ENCODE measurements at places on chromosomes 11 and 22. TPM values are rescaled to one million over a fixed set of nuclear protein-coding genes. Genes with fewer than 3 reads are reported as not detected.

GRCh38 chr22:19882446-19883381, 28.0 kb upstream of the GNB1L start:
- DNase-seq, result no peak

DNA sequence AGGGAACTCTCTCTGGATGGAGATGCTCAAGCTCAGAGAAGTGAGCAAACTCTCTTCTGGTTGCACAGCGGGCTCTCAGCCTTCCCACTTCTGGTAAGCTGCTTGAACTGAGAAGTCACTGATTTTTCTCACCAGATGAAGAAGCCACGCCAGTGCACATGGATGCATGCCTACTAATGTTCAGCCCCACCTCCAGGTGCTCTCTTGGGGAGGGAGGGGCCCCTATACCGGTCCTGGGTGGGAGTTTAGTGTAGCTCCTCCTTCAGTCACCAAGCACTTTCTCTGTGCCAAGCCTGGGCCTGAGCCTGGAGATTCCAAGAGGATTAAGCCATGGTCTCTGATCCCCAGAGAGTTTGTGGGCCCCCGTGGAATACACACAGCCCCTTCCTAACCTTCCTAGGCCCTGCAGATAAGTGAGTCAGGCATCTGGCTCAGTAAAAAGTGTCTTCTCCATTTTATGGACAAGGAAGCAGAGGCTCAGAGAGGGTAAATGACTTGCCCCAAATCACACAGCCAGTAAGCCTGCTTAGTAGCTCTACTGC, 142.2 kb downstream of the ST3GAL4 start:
- no peak for DNase-seq

Gene VWCE
- 2.6 TPM for polyA plus RNA-seq

GRCh38 chr11:79374727-79375126, 66.1 kb downstream of the TENM4 start:
- DNase-seq, result no peak

DNA sequence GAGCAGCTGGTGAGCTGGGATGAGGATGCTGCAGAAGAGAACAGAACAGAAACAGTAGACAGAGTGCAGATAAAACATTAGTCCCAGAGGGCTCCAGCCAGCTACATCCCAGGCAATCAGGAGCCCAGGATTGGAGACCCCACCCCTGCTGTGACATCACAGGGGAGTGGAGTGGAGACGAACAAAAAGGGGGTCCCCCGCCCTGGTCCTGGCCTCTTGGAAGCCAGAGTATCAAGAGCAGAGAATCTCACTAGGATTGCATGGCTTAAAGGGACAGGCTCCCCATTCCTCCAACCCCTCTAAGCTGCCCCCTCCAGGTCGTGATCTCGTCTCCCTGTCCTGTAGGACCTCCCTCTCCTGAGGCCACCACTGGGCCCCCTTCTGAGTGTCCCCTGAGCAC, at the start of gene P2RX3:
P2RX3 (plus strand) TSS at position 211 of the 400 bp plus-strand sequence. CDS start 199 bp downstream, outside the sequence.
- no peak for DNase-seq

- no peak for DNase-seq
Measured at GRCh38 chr11:104105155-104105554, 58.8 kb downstream of the PDGFD start.

DNA sequence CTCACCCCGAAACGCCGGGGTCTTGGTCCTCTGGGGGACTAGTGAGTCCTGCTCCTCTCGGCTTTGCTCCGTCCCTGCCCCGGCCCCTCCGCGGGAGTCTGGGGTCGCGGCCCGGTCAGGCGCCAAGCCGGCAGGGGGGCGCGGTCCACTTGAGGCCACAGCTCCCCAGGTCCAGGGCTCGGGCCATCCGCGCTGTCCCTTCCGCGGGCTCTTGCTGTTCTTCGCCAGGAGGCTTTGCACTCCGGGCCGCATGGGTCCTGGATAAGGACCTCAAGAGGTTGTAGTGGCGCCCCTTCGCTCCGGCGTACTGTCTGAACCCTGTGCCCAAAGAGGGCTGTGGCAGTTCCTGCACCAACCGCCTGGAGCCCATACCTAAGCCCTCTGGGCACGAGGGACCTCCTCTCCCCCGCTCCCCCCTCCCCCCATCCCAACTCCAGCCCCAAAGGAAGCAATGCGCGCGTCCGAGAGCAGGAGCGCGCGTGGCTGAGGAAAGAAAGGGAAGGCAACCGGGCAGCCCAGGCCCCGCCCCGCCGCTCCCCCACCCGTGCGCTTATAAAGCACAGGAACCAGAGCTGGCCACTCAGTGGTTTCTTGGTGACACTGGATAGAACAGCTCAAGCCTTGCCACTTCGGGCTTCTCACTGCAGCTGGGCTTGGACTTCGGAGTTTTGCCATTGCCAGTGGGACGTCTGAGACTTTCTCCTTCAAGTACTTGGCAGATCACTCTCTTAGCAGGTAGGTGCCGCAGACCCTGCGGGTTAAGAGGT, at the start of gene ADM:
ADM (plus strand) TSS at position 579 of the 767 bp plus-strand sequence. CDS start 628 bp downstream, outside the sequence.
- DNase-seq, result peak; percentile 72

GRCh38 chr11:12565406-12565805, 108.8 kb upstream of the TEAD1 start:
- no peak for DNase-seq

Gene SLC17A6
- polyA plus RNA-seq, result not detected

DNA sequence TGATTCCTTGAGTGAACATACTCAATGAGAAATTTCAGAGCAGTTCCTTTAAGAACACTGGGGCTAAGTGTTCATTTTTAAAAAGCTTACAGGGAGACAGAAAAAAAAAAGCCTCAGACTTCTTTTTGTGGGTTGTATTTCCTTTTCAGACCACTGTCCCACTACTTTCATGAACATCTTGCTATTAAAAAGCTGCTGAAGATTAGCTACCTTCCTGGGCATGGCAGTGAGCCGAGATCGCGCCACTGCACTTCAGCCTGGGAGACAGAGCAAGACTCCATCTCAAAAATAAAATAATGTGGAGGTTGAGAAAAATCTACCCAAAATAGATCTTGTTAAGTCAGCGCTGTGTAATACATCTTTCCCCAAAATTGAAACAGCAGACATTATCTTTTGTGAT, 10.8 kb downstream of the TRAF6 start:
- DNase-seq, result no peak

Gene ISX
- 0.32 TPM for polyA plus RNA-seq

GRCh38 chr22:45868571-45869339, 108.2 kb downstream of the WNT7B start:
- DNase-seq, result no peak

GRCh38 chr11:1946812-1947484, at the start of gene MRPL23:
Gene MRPL23 (plus strand): TSS chr11:1947332. CDS start chr11:1947363, 31 bp downstream.
- DNase-seq, result no peak

DNA sequence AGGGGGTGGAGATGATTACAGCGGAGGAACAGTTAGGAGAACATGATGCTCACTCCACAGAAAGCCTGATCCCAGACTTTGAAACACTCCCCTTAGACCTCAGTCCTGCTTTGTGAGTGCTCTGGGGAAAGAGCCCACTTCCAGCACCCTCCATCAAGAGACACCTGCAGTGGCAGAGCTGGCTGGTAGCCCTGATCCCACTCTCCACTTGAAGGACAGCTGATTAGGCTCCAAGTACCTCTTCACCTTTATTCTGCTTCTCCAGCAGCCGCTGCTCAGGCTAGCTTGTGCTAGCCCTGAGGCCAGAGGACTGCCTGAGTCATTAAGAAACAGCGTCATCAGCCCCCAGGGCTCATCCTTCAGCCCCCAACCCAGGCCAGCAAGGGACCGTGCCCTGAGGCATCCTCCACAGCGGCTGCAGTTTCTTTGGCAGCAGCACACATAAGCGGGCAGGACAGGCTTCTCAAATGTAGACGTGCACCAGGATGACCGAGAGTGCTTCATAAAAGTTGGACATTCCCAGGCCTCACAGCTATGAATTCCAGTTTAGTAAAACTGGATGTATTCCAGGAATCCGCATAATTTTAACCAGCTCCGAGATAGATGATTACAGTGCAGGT, 146.0 kb upstream of the TBCEL start:
- DNase-seq, result no peak

Gene PCF11
- polyA plus RNA-seq, result 86.9 TPM

Gene CTSW
- 1.0 TPM for polyA plus RNA-seq

GRCh38 chr22:36180038-36180880, 19.7 kb upstream of the APOL3 start:
- no peak for DNase-seq

Gene TEX12
- polyA plus RNA-seq, result not detected

DNA sequence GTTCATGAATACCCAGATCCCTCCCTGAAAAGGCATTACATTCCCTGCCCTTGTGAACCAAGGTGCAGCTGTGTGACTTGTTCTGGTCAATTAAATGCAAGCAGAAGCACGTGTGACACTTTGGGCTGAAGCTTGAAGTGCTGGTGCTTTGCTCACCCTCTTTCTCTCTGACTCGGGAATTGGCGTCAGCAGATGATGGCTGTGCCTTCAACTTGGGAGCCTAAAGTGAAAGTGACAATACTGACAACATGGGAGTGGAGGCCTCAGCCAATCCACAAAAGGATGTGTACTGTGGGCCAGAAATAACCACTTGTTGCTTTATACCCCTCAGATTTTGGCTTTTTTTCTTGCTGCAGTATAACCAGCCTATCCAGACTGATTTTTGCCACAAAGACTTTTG, 148.3 kb upstream of the THY1 start:
- no peak for DNase-seq

Gene MMP3
- 0.06 TPM for polyA plus RNA-seq

DNA sequence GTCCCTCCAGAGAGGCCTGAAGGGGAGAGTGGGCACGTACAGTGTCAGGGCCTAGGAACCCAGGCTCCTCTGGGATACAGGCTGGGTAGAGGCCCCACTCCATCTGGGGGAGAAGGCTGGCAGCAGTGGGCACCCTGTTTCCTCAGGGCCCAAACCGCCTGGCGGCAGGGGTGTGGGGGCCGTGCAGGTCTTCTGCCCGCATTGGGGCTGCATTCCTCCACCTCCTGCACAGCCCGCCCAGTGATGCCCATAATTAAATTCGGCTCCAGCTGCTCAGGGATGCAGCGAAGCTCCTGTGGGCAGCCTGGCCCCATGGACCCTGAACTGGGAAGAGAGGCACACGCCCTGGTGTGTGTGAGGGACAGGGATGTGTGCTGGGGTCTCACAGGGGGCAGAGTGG, 35.4 kb downstream of the KCNQ1OT1 start:
- no peak for DNase-seq

GRCh38 chr11:68149417-68149816, 28.2 kb upstream of the CHKA start:
- no peak for DNase-seq

Gene GNG3
- 2.2 TPM for polyA plus RNA-seq

GRCh38 chr11:36380296-36381014, 84.4 kb downstream of the PRR5L start:
- no peak for DNase-seq

DNA sequence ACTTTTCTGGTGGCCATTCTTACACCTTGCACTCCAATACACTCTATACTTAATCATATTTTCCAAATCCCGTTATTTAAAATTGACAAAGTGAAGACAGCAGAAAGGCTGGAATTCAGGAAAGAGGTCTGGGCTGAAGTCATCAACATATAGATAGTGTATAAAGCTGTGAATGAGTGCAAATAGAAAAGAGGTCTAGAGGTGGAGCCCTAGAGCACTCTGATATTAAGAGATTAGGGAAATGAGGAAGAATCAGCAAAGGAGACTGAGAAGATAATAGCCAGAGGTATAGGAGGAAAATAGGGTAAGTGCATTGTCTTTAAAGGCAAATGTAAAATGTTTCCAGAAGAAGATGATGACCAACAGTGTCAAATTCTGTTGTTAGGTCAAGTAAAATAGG, 7.9 kb downstream of the CTR9 start:
- no peak for DNase-seq

Gene MRGPRX4
- not detected for polyA plus RNA-seq

DNA sequence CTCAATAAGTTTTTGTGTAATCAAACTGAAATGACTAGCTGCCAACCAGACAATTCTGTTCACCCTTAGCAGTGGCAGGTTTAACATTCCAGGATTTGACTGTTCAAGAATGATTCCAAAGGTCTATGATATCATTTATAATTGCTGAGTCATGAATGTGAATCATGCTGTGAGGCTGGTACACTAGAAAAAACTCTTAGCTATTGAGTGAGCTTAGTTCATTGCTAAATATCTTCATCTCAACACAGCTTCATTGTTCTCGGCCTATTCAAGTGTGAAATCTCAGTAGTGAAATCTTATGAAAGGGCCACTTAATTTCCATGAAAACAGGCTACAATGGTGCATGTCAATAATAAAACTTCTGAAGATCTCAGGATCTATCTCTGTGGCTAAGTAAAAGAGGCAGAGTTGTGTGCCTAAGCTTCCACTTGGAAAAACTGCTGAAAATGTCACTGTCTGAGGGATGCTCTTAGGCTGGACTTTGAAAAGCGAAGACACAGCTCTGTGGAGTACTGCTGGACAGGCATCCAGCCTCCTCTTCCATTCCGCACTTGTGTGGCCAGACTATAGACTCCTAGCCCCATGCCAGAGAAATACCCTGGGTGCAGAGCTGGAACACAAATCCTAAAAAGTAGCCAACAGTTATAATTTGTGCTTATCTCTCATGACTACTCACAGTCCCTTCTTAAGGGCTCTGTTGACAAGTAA, 12.8 kb downstream of the AQP11 start:
- no peak for DNase-seq

DNA sequence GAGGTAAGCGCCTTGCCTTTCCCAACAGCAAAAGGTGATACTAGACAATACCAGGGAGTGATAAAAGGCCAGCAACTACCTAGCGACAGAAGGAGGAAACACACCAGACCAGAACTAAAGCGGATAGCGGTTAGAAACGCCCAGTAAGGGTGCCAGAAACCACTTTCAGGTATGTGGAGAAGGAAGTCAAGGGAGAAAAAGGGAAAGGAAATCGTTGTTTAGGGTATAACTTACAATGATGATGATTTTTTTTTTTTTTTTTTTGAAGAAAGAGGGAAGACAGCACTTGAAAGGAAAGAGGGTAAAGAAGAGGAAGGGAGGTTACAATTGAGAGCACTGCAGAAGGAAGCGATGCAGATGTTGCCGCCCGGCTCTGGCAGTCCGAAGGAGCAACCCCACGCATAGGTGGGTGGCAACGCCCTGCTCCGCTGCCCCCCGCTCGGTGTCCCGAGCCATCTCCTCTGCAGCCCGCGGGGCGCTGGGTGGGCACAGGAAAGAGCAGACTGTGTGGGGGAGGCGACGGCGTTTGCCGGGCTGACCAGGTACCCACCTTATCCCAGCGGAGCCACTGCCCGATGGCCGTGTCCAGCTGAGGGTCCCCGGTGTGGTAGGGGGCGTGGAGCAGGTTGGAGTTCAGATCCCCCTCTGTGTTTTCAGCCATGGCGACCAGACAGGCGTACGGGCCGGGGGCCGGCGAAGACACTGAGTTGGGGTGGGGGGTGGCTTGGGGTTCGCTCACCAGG, 561 bp downstream of the PGM2L1 start:
- DNase-seq, result no peak

Measured in right renal pelvis (tissue), 4 donors.